Brain (organoid and tissue), 16 donors: ENCODE measurements at places on chromosomes 2 and 18. TPM values are rescaled to one million over a fixed set of nuclear protein-coding genes. Genes with fewer than 3 reads are reported as not detected.

ALLC gene
- not detected for polyA plus RNA-seq

LRRC30 gene
- not detected for polyA plus RNA-seq

COBLL1 gene
- 4.3 TPM for polyA plus RNA-seq

CD8B2 gene
- polyA plus RNA-seq = 1.6 TPM

APLF gene
- 0.24 TPM for polyA plus RNA-seq
